NCI-H1930 (cell line): ENCODE measurements at places on chromosomes 2 and 18.

- no peak for DNase-seq
Measured at GRCh38 chr2:241925821-241926441, 56.4 kb downstream of the RTP5 start.

DNA sequence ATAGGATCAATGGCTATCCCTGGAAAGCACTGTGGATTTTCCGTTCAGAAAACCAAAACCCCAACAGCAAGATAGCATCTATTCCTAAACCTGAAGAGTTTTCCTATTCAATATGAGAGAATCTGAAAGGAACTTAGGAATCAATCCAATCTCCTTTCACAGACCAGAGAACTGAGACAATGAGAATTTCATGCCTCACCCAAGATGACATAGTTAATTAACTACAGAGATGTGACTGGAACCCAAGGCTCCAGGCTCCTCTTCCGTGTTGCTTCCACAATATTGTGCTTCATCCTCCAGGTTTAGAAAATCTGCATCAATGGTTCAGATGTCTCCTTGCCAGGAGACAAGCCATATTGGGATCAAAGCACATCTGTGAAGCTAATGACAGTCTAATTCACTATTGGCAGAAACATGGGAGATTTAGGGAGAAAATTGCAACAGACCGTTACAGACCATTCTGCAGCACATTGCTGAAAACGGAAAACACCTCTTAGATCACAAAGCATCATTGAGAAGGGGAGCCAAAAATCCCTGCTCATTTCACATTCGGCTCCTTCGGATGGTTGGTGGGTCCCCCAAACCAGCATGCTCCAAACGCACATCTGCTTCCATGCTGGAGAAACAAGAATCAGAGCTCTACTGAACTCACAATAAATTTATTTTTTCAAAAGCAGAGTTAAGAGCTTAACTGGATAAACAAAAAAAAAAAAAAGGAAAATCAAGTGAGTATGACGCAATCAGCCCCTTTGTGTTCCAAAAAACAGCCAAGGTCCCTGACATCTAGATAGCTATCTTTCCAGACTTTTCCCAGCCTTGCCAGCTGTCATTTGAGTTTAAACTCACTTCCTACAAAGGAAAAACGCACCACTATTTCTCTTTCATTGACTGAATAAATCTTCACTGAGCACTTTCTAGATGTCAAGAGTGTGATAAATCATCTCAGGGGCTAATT lies 290.3 kb downstream of the C1D start:
- no peak for DNase-seq

DNA sequence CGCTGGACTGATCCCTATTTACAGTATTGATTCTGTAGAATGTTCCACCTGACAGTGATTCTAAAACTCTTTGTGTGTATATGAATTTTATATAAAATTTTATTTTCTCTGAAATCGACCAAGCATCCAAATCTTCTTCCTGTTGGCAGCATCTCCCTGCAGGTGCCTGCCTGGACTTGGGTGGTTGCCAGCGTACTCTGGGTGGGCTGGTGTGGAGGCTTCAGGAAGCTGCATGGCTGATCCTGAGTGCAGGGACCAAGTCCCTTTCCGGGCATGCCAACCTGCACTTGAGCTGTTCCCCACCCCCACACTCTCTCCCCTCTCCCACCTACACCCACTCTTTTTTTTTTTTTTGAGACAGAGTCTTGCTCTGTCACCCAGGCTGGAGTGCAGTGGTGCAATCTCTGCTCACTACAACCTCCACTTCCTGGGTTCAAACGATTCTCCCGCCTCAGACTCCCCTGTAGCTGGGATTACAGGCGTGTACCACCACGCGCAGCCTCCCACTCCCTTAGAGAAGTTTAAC lies 53.2 kb upstream of the ALKAL2 start:
- no peak for DNase-seq

DNA sequence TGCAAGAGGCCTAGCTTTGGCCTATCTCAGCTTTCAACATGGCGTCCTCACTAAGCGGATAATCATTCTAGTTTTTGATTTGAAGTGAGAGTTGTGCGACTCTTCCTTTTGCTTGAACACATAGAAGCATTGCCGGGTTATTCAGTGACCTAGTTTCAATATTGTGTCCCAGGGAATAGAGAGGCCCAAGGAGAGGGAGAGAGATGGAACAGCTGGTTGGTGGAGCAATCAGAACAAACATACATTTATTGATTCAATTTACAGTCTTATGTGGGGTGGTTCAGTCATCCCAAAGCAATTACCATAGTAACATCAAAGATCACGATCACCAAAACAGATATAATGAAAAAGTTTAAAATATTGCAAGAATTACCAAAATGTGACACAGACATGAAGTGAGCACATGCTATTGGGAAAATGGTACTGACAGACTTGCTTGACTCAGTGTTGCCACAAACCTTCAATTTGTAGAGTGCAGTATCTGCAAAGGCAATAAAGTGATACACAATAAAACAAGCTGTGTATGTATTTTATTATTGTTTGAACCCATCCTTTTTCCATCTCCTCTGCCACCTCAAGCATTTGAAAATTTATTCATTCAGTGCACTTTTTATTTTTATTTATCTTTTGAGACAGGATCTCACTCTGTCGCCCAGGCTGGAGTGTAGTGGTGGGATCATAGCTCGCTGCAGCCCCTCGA lies 30.2 kb downstream of the COPS7B start:
- no peak for DNase-seq

GRCh38 chr2:75287624-75288316 lies 88.5 kb upstream of the TACR1 start:
- no peak for DNase-seq

DNA sequence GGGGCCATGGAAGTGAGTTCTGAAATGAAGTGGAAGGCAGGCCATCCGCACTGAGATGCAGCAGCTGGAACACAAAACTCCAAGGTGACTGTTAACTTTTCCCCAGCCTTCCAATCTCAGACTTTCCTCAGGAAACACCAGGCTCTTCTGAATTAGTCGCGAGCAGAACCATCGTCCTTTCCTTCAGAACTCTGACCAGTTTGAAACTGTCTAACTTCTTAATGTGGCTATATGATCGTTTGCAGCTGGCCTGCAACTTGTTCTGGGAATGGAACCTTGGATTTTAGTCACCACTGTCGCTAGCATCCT lies 620 bp upstream of the RPL37A start:
- no peak for DNase-seq
